ENCODE measurements at places on chromosomes 1 and 21.
A peak's percentile ranks its signal among the peaks of the same experiment; 100 is the strongest.

- DNase-seq, result no peak
These were observed 8.2 kb upstream of the DENND1B start for GRCh38 chr1:197783510-197783948.

- DNase-seq, result no peak
These were observed 35.9 kb downstream of the TMCC2 start for GRCh38 chr1:205263580-205264190.

DNA sequence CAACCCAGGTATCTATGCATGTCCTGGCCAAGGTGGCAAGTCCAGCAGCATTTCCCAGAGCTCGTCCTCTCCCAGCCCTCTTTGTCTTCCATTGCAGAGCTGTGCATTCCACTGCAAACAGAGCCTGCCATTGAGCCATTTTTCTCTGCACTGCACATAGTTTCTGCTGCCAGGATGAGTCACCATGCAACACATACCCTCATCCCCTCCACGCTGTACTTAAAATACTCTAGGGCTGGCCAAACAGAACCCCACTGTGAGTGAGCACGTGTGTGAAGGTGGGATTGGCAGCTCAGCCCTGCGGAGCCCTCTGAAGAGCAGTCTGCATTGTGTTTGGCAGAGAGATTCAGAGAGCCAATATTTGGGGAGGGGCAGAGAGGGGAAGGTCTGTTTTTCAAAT is 3.9 kb upstream of the ATP1B1 start:
- DNase-seq, result no peak

GRCh38 chr1:161153176-161153575 is 602 bp upstream of the UFC1 start:
- no peak for DNase-seq

- no peak for DNase-seq
These were observed 123.9 kb downstream of the SMYD3 start for GRCh38 chr1:246383239-246383589.

GRCh38 chr1:5576673-5577065 is 415.6 kb downstream of the NPHP4 start:
- no peak for DNase-seq

GRCh38 chr1:2314803-2315673 is 76.3 kb downstream of the MORN1 start:
- DNase-seq, result peak; percentile 81

- DNase-seq, result no peak
These were observed 8.1 kb downstream of the SLX9 start for GRCh38 chr21:44947930-44948331.

DNA sequence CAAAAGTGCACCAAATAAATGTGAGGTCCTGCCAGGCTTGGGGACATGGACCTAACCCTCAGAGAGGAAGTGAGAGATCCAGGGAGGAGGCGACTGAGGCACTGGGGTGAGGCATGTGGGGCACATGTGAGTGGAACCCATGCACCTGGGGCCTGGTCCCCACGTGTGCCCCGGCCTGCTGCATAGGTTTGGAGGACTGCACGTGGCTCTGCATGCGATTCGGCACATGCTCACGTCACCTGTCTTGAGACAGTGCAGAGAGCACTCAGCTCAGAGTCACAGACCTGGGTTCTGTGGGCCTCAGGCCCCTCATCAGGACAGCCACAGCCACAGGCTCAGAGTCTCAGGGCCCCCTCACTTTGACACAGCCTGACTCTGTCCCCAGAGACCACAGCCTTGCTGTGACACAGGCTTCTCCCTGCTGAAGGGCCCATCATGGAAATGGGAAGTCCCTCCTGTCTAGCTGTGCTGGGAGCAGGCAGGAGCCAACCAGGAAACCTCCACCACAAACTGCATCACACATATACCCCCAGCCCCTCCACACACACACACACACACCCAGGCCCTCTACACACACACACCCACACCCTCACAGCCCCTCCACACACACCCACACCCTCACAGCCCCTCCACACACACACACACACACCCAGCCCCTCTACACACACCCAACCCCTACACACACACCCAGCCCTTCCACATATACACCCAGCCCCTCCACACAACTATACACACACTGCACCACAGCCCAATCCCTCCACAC is 48.2 kb downstream of the SLC9A1 start:
- no peak for DNase-seq

DNA sequence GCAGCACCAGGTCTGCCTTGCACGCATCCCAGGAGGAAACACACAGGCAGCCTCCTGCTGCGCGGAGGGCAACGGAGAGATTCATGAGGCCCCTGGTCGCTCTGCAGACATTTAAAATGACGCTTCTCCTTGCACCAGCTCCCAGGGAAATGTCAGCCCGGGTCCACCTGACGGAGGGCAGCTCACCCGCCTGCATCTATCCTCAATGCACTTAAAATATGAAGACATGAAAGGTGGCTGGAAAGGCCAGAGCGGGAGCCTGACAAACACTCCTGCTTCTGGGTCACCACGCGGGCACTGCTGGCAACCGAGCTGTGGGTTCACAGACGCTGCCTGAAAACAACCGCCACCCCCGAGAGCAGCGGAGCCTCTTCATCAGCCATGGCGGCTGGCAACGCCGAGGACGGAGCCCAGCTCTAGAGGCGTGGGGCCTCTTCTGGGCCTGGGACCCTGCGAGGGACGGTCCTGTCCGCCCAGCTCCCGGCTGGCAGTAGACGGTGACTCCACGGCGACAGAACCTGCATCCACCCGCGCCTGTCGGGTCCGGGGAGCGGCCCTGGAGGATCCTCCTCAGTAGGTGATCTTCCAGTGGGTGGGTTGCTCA is 22.7 kb downstream of the POFUT2 start:
- no peak for DNase-seq

GRCh38 chr1:89462250-89462649 is 62.4 kb upstream of the LRRC8B start:
- DNase-seq, result no peak

DNA sequence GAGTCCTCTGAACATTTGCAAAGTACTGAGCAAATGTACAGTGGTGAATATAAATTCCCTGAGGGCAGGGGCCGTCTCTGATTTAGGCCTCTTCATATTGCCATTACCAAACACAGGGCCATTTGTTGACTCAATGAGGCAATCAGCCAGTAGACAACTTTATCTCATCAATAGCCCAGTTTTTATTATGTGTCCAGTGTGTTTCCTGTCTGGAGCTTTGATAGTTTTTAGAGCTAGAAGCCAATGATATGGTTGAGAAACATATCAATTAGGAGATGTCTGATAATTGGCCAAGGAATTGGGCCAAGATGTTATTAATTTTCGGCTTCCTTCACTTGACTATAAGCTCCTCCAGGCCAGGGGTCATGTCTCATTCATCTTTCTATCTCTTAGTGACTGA is 163.0 kb downstream of the ROR1 start:
- DNase-seq, result no peak

All from HAP-1 (cell line).